ENCODE measurements at places on chromosomes 3 and 15. TPM values are rescaled to one million over a fixed set of nuclear protein-coding genes. Genes with fewer than 3 reads are reported as not detected.

Gene AHSG
- total RNA-seq: not detected

Gene FGD5
- 40.1 TPM for total RNA-seq

Gene TGM4
- not detected for total RNA-seq

Gene ZNF662
- 12.8 TPM for total RNA-seq

Gene FBN1
- total RNA-seq: 30.8 TPM

Gene FEZF2
- total RNA-seq: not detected

Gene NAALADL2
- total RNA-seq: 20.2 TPM

Gene EPHB1
- 3.2 TPM for total RNA-seq

Gene MYD88
- total RNA-seq: 34.5 TPM

Gene TFRC
- total RNA-seq: 61.1 TPM

Gene GOLGA6L4
- 5.6 TPM for total RNA-seq

Gene LRRN1
- 1.4 TPM for total RNA-seq

Gene CELF6
- 3.5 TPM for total RNA-seq

DNA sequence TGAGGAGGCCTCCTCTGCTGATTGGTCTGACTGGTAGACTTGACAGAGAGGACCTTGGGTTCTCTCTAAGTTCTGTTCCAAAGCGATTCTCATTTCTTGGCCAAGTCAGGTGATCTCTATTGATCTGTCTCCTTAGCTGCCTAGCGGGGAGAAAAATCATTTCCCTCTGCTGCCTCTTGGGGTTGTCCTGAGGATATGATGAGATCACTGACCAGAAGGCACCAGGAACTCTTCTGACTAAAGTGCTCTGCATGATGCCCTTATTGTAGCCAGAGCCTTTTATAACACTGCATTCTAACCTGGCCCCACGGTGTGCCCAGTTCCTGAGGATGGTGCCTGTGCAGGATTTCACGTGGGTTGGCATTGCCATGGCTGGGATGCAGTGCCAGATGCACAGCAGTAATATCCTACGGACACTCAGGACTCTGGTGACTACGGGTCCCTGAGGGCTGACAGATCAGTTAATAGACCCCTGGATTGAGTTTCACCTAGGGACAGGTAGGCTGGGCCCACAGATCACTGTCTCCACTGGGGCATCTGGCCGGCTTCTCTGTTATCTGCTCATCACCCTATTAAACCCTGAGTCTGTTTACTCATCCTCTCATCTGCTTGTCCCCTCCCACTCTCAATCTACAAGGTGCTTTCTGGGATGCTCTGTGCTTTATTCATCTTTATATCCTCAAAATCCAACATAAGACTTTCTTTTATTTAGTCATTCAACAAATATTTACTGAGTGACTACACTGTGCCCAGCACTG is 3.9 kb upstream of the HEG1 start:
- no peak for DNase-seq

- no peak for DNase-seq
These were observed 337.8 kb upstream of the DNAJC19 start for GRCh38 chr3:181327349-181327748.

- no peak for DNase-seq
These were observed 224.0 kb downstream of the PLOD2 start for GRCh38 chr3:145936971-145937370.

DNA sequence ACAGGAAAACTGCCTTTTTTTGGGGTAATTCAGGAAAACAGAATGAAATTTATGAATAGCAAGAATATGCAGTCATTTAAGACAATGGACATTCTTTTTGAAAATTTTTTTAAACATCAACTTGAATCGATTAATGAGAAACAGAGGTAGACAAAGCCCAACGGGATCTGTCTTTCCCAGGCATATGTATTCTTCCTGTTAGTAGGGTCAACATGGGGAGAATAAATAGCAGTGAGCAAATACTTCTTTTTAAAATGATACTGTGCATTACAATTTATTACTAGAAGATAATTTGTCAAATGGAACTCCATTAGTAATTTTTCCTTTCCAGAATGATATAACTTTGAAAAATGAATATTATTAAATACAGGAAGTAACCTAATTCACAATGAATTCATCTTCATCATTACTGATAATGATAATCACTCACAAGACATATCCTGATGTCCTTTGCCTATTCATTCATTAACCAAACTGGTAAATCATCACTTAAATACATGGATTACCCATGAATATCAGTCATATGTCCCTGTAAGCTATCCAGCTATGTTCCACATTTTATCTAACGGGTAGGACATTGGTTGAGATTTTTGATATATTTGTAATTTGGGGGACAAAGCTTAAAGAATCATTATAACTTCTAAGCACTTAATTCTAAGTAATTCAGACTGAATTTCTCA is 209.2 kb upstream of the CDIN1 start:
- DNase-seq: no peak

GRCh38 chr3:29226706-29227105 is 54.2 kb upstream of the RBMS3 start:
- no peak for DNase-seq

GRCh38 chr3:87218560-87218959 is 8.5 kb upstream of the CHMP2B start:
- no peak for DNase-seq

- no peak for DNase-seq
These were observed 649.2 kb downstream of the ZPLD1 start for GRCh38 chr3:103083848-103084631.

DNA sequence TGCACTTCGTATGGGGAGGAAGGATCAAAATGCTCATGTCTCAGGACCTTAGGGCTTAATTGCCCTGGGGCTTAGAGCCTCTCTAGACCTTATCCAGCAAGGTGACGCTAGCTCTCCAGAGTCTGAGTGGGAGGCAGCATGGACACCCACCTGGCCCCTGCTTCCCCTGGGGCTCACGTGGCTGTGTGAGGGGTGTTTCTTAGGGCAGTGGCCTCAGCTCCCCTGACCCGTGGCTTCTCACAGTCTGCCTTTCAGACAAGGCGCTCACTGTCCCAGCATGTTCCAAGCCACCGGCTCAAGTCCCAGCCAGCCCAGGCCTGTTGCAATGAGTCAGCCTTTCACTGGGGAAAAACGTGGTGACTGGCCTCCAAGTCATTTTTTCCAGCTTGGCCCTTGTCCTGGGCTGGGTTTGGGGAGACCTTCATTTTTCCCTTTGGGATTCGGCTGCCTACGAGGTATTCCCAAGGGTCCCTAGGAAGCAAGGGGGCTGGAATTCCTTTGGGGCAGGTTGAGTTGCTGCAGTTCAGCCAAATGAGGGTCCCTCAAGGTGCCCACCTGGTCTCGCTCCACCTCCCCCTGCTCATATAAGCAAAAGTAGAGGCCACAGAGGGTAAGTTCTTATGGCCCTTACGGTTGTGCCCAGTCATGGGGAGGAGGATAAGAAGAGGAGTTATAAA is 15.7 kb downstream of the BHLHE40 start:
- DNase-seq: peak; percentile 95

DNA sequence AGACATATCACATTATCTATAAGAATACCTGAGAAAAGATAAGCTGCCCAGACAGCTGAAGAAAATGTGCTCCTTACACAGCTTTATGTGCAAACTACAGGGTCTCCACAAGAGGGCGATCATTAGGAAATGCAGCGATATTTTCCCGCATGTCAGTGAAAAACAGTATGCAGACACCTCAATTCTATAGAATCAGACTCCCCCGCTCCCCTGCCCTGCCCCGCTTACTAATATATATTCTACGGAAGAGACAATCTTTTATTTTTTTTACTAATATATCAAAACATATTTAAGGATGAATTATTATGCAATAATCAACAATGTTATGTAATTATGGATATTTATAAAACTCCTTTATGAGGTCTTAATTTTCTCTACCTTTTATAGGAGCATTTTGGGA is 681.3 kb downstream of the ROBO1 start:
- DNase-seq: peak; percentile 67

DNA sequence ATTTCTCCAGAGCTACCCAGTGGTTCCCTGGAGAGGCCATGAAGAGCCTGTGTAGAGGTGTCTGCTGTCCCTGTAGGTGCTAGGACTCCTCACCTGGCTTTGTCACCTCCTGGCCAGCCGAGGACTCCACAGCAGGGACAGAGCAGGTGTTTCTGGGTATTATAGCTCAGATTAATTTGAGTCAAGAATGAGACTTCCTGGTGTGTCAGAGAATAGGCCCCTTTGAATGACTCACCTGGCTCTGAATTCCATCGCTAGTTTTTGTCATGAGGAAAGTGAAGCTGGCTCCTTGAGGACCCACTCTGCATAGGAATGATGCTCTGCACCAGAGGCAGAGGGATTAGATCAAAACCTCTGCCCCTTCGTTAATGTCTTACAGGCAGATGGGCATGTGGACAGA is 167.5 kb upstream of the TOPAZ1 start:
- no peak for DNase-seq

GRCh38 chr15:74869726-74870407 is 3.3 kb downstream of the SCAMP2 start:
- peak; percentile 47 for DNase-seq

DNA sequence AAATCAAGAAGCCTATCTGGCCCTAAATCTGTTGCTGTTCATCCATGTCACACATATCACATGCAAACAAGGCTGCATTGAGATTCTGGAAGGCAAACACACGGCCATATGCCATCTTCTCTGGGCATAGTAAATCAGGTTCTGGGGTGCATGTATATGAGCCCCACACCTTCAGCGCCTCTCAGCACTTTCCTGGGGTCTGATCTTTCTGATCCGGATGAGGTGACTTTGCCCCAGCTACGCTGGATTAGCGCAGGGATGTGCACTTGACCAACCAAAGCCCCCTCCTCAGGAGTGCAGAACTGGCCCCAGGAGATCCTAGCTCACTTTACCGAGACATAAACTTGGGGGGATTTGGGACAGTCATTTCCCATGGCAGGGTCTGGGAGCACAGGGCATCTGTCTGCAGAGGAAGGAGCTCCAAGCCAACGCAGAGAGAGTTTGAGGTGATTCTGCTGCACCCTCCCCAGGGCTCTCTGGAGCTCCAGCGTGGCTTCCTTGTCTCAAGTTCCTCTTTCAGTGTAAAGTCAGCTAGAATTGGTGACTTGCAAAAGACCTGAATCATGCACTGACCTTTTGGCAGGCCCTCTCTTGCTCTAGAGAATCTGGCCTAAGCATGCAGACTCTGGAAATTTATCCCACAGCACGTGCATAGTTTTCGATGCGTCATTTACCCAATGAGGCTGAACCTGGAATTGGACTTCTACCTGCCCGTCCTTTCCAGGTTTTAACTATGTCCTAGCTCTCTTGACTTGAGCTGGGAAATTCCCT is 63.5 kb upstream of the KLF13 start:
- DNase-seq: no peak

DNA sequence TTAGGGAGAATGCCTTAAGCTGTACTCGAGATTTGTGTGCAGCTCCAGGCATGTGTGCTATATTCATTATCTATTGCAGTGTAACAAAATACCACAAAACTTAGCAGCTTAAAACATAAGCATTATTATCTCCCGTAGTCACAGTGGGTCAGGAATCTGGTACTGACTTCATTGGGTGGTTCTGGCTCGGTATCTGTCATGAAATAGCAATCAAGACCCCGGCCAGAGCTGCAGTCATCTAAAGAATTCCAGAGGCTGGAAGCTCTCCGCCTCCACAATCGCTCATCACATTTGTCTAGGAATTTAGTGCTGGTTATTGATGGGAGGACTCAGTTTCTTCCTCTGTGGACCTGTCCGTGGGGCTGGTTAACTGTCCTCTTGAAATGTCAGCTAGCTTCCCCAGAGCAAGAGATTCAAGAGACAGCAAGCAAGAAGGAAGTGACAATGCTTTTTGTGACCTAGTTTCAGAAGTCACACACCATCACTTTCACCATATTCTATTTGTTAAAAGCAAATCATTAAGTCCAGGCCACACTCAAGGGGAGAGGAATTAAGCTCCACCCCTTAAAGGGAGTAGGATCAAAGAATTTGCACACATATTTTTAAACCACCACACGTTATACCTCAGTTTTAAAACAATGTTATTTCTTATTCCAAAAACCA is 76.1 kb downstream of the TOP2B start:
- no peak for DNase-seq
